ENCODE measurements at places on chromosomes 2 and 18.

- no peak for DNase-seq
Observed at GRCh38 chr2:155839436-155839835, 493.1 kb downstream of the NR4A2 start.

GRCh38 chr2:7896940-7897487 is 784.8 kb upstream of the ID2 start:
- DNase-seq, result no peak

- no peak for DNase-seq
Observed at GRCh38 chr2:63049970-63050333, 678 bp upstream of the OTX1 start.

GRCh38 chr2:177393203-177393755 is 706 bp downstream of the AGPS start:
- no peak for DNase-seq

GRCh38 chr2:23475473-23475872 is 90.5 kb downstream of the KLHL29 start:
- no peak for DNase-seq

- no peak for DNase-seq
Observed at GRCh38 chr2:229346816-229347540, 75.9 kb upstream of the PID1 start.

GRCh38 chr2:146939991-146940685 is 904.7 kb upstream of the ACVR2A start:
- no peak for DNase-seq

DNA sequence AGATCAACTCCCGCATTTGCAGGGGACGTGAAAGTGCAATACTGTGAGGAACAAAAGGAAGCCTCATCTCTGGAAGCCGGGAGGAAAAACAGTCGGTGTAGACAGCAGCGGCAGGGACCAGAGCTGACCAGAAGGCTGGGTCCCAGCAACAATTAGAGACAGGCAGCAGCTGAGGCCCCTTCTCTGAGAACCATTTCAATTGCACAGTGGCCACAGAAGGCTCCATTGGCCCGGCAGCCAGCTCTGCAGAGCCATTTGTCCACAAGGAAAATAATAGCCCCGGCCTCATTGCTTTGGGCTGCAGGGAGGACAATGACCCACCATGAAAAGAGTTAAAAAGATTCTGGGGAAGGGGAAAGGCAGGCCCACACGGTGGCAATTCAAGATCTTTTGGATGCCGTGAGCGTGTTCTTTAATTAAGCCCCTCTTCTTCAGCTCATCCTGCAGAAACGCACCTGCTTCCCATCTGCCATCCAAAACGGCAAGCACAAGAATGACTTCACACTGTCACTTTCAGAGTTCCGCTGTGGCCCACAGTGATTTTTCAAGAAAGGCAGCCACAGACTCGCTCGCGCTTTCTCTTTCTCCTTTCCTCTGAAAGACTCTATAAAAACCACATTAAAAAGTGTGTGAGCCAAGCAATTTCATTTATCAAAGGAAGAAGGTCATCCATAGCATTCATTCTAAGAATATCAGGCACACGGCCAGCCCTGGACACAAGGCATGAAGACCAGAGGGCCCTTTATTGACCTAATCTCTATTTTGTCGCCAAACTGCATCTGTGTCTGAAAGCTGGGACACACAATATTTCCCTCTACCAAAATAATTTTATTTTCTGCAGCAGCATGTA is 293.6 kb downstream of the SOX11 start:
- no peak for DNase-seq

All from stimulated activated CD4-positive, alpha-beta T cell treated with anti-CD3 and anti-CD28 coated beads, Interleukin-1b, Interleukin-23, amount 100 ng/mL, for 1 hour (primary cell).